Heart left ventricle (tissue), 16 donors: ENCODE measurements at places on chromosomes 5 and 9. TPM values are rescaled to one million over a fixed set of nuclear protein-coding genes. Genes with fewer than 3 reads are reported as not detected.

- no peak overlapping the region for H3K27ac ChIP-seq
- DNase-seq = no peak
- H3K36me3 ChIP-seq = peaks cover 69% of the 10 kb centered on the region
- no peaks in the 10 kb centered on the region for H3K4me1 ChIP-seq
- H3K27me3 ChIP-seq = no peaks in the 10 kb centered on the region
Observed at GRCh38 chr9:89390068-89390555, 71.8 kb downstream of the SECISBP2 start.

- H3K4me1 ChIP-seq = no peaks in the 10 kb centered on the region
- no peaks in the 10 kb centered on the region for H3K36me3 ChIP-seq
- H3K4me3 ChIP-seq = no peak overlapping the region
- H3K27ac ChIP-seq = no peak overlapping the region
- no peak for DNase-seq
- H3K27me3 ChIP-seq = no peaks in the 10 kb centered on the region
Observed at GRCh38 chr5:63032343-63032742, 453.7 kb downstream of the LRRC70 start.

- DNase-seq = no peak
- no peak overlapping the region for H3K4me3 ChIP-seq
- H3K27me3 ChIP-seq = no peaks in the 10 kb centered on the region
- H3K27ac ChIP-seq = no peak overlapping the region
- H3K36me3 ChIP-seq = no peaks in the 10 kb centered on the region
- no peaks in the 10 kb centered on the region for H3K4me1 ChIP-seq
Observed at GRCh38 chr5:147276497-147276896, 41.7 kb downstream of the STK32A start.

CTNND2 gene
- 5.2 TPM for total RNA-seq

SPINK4 gene
- total RNA-seq = not detected

- no peak overlapping the region for H3K4me3 ChIP-seq
- no peaks in the 10 kb centered on the region for H3K36me3 ChIP-seq
- H3K27me3 ChIP-seq = no peaks in the 10 kb centered on the region
- H3K4me1 ChIP-seq = no peaks in the 10 kb centered on the region
- no peak for DNase-seq
- H3K27ac ChIP-seq = no peak overlapping the region
Observed at GRCh38 chr9:80369641-80370040, 797.9 kb downstream of the TLE4 start.

GRCh38 chr9:81849631-81850259, 78.5 kb upstream of the SPATA31D4 start:
- no peak for DNase-seq
- no peaks in the 10 kb centered on the region for H3K27me3 ChIP-seq
- H3K27ac ChIP-seq = no peak overlapping the region
- H3K4me1 ChIP-seq = no peaks in the 10 kb centered on the region
- H3K4me3 ChIP-seq = no peak overlapping the region

- no peaks in the 10 kb centered on the region for H3K27me3 ChIP-seq
- H3K4me1 ChIP-seq = peaks cover 6% of the 10 kb centered on the region
- no peak for DNase-seq
Observed at GRCh38 chr5:32850817-32851496, 139.8 kb downstream of the NPR3 start.

MRNIP gene
- total RNA-seq = 14.4 TPM

GRCh38 chr9:29796291-29796952, 2223.1 kb upstream of the C9orf72 start:
- H3K4me1 ChIP-seq = no peaks in the 10 kb centered on the region
- no peak overlapping the region for H3K4me3 ChIP-seq
- H3K36me3 ChIP-seq = no peaks in the 10 kb centered on the region

GPRIN1 gene
- 0.35 TPM for total RNA-seq

GRCh38 chr9:88691811-88692210, 156.8 kb downstream of the NXNL2 start:
- DNase-seq = no peak
- H3K27me3 ChIP-seq = no peaks in the 10 kb centered on the region
- no peaks in the 10 kb centered on the region for H3K36me3 ChIP-seq
- H3K4me1 ChIP-seq = no peaks in the 10 kb centered on the region
- no peak overlapping the region for H3K4me3 ChIP-seq

ASPN gene
- 6.6 TPM for total RNA-seq

GRCh38 chr5:151643388-151643787, 43.3 kb downstream of the SPARC start:
- H3K36me3 ChIP-seq = no peaks in the 10 kb centered on the region
- H3K27ac ChIP-seq = no peak overlapping the region
- DNase-seq = no peak
- H3K27me3 ChIP-seq = no peaks in the 10 kb centered on the region

- no peaks in the 10 kb centered on the region for H3K4me1 ChIP-seq
- H3K36me3 ChIP-seq = no peaks in the 10 kb centered on the region
- no peak overlapping the region for H3K27ac ChIP-seq
Observed at GRCh38 chr5:122400938-122401337, 88.9 kb downstream of the SNCAIP start.

DOCK8 gene
- 2.2 TPM for total RNA-seq

- H3K4me1 ChIP-seq = no peaks in the 10 kb centered on the region
- H3K27ac ChIP-seq = no peak overlapping the region
- no peak overlapping the region for H3K4me3 ChIP-seq
- no peaks in the 10 kb centered on the region for H3K27me3 ChIP-seq
Observed at GRCh38 chr9:11551106-11551505, 938.3 kb upstream of the PTPRD start.

- H3K36me3 ChIP-seq = no peaks in the 10 kb centered on the region
- no peak for DNase-seq
- H3K27me3 ChIP-seq = no peaks in the 10 kb centered on the region
Observed at GRCh38 chr5:174337276-174338184, 292.0 kb downstream of the NSG2 start.

DNA sequence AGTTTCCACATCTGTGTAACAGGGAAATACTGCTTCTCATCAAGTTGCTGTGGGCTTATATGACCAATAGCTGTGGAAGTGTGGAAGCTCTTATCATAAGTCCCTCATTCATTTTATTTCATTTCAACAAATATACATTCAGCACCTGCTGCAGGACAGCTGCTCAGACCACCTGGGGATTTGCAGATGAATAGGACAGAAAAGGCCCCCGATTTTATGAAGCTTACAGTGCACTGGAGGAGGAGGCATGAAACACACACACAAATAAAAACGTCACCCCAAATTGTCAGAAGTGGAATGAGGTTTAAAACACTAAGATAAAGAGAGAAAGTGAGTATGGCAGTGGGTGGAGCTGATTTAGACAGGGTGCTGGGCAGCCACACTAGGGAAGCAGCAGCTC, 107.2 kb downstream of the DRD1 start:
- H3K4me3 ChIP-seq = no peak overlapping the region
- H3K36me3 ChIP-seq = no peaks in the 10 kb centered on the region
- H3K27me3 ChIP-seq = no peaks in the 10 kb centered on the region
- DNase-seq = no peak

MACIR gene
- total RNA-seq = 2.7 TPM

- DNase-seq = no peak
- no peaks in the 10 kb centered on the region for H3K4me1 ChIP-seq
- H3K27ac ChIP-seq = no peak overlapping the region
- no peak overlapping the region for H3K4me3 ChIP-seq
Observed at GRCh38 chr5:59943452-59944113, 50.1 kb upstream of the PDE4D start.

ALDH1B1 gene
- 15.3 TPM for total RNA-seq

- no peak overlapping the region for H3K27ac ChIP-seq
- no peaks in the 10 kb centered on the region for H3K27me3 ChIP-seq
- H3K4me3 ChIP-seq = no peak overlapping the region
- DNase-seq = no peak
Observed at GRCh38 chr5:175922192-175922885, 45.8 kb downstream of the THOC3 start.

GMCL2 gene
- not detected for total RNA-seq

LCN10 gene
- total RNA-seq = 19.0 TPM

GRCh38 chr5:144812763-144813162, 642.1 kb downstream of the KCTD16 start:
- no peaks in the 10 kb centered on the region for H3K27me3 ChIP-seq
- no peaks in the 10 kb centered on the region for H3K36me3 ChIP-seq
- no peak overlapping the region for H3K4me3 ChIP-seq
- no peak overlapping the region for H3K27ac ChIP-seq
- no peaks in the 10 kb centered on the region for H3K4me1 ChIP-seq
- no peak for DNase-seq

DNA sequence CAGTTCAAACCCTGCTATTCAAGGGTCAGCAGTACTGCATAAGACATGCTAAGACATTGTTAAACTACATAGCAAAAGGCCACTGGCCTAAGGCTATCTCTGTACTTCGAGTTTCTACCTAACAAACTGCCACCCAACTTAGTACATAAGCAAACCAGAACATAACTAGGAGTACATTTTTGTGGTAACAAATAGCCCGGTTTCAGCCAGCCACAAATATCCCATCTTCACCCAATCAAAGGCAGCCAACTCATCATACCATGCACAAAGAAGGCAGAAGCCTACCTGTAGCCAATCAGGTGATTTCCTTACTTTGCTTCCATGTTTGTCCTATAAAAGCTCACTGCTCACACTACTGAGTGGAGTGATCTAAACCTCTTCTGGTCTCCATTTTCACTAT, 201.4 kb downstream of the SMARCA2 start:
- no peaks in the 10 kb centered on the region for H3K4me1 ChIP-seq
- no peak overlapping the region for H3K27ac ChIP-seq
- no peaks in the 10 kb centered on the region for H3K36me3 ChIP-seq
- H3K27me3 ChIP-seq = no peaks in the 10 kb centered on the region
- no peak for DNase-seq
- H3K4me3 ChIP-seq = no peak overlapping the region

- no peak overlapping the region for H3K4me3 ChIP-seq
- H3K27me3 ChIP-seq = no peaks in the 10 kb centered on the region
- H3K27ac ChIP-seq = no peak overlapping the region
- no peaks in the 10 kb centered on the region for H3K4me1 ChIP-seq
Observed at GRCh38 chr5:102826629-102827028, 71.5 kb downstream of the PAM start.

SUSD1 gene
- 6.4 TPM for total RNA-seq

DNA sequence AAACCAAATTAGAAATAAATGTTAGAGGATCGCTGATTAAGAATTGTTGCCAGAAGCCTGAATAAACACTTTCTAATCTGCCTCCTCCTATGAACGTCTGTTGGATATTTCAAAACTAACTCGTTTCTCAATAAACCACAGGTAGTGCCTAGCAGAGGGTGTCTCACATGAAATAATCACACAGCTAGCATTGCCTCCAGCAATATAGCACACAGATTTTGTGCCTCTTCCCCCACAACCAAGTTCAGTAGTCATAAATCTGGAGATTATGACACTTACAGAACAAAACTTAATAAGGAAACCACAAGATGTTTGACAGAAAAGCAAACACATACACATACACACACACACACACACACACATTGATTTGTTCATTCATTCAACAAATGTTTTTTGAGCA, 173.2 kb upstream of the CDH10 start:
- H3K4me1 ChIP-seq = no peaks in the 10 kb centered on the region
- H3K36me3 ChIP-seq = no peaks in the 10 kb centered on the region
- DNase-seq = no peak
- H3K4me3 ChIP-seq = no peak overlapping the region
- H3K27ac ChIP-seq = no peak overlapping the region
- no peaks in the 10 kb centered on the region for H3K27me3 ChIP-seq

GRCh38 chr9:130635721-130636647, 28.4 kb upstream of the PRDM12 start:
- H3K4me3 ChIP-seq = no peak overlapping the region
- H3K27me3 ChIP-seq = no peaks in the 10 kb centered on the region
- no peak for DNase-seq
- H3K36me3 ChIP-seq = peaks cover 69% of the 10 kb centered on the region
- no peaks in the 10 kb centered on the region for H3K4me1 ChIP-seq

ENTPD2 gene
- 0.85 TPM for total RNA-seq

DNA sequence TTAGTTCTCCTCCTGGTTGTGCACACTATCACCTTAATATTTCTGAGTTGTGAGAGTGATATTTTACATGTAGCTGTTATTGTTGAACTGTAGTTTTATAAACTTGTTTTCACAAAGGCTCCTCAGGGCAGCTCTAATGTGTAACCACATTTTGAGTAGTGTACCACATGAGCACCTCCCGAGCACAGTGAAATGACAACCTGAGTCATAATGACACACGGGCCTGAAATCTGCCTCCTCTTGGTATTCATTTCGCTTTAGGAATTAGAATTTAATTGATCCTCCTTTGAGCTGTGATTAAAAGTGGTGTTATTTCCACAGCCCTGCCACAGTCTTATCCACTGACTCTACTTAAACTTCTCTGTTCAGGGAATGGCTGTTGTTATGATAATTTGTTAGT, 7.9 kb downstream of the MTRR start:
- peaks cover 12% of the 10 kb centered on the region for H3K36me3 ChIP-seq
- no peak overlapping the region for H3K27ac ChIP-seq

DNA sequence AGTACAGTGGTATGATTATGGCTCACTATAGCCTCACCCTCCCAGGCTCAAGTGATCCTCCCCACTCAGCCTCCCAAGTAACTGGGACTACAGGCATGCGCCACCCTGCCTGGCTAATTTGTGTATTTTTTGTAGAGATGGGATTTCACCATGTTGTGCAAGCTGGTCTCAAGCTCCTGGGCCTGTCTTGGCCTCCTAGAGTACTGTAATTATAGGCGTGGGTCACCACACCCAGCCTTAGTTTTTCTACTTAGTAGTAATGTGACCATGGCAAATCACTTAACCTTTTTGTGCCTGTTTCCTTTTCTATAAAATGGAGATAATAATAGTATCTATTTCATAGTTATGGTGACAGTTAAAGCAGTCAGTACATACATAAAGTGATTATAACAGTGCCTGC, 22.2 kb downstream of the GLE1 start:
- DNase-seq = no peak
- no peak overlapping the region for H3K4me3 ChIP-seq
- peaks cover 9% of the 10 kb centered on the region for H3K4me1 ChIP-seq
- H3K36me3 ChIP-seq = peaks cover 24% of the 10 kb centered on the region
- H3K27ac ChIP-seq = no peak overlapping the region
